ENCODE measurements at places on chromosomes 12 and 14.

DNA sequence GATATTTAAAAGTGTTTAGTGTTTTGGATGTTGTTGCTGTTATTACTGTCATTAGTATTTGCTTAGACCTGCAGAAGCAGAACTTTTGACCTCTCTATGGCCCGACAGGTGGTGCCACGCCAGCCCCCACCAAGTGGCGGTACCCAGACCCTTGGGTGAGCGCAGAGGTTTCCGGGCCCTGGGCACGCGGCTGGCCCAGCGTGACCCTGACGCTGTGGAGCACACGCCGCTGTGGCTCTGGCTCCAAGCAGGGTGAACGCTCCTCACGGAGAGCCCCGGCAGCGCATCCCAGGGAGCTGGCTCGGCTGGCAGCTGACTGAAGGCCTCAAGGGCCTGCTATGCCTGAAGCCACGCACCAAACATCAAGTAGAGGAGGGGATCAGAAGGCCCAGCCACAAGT lies 22.6 kb downstream of the SLC25A47 start:
- DNase-seq = no peak

DNA sequence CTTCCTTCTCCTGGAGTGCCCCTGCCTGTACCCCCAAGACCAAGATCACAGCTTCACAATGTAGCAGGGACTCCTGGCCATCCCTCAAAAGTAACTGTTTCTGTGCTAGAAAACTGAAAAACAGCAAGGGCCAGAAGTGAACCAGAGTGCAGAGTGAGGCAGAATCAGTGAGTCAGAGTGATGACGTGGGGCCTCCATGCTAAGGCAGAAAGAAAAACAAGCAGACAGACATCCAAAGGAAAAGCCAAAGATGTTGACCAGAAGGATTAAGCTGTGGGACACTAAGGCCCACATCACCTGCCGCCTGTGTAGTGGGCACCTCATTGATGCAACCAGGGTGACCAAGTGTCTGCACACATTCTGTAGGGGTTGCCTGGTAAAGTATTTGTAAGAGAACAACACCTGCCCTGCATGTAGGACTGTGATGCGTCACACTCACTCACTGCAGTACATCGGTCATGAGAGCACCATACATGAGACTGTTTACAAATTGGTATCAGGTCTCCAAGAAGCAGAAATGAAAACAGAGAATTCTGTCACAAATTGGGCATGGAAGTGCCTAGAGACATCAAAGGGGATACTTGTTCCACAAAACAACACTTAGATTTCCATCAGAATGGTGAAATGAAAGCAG lies 51.2 kb downstream of the ARMH4 start:
- no peak for DNase-seq

DNA sequence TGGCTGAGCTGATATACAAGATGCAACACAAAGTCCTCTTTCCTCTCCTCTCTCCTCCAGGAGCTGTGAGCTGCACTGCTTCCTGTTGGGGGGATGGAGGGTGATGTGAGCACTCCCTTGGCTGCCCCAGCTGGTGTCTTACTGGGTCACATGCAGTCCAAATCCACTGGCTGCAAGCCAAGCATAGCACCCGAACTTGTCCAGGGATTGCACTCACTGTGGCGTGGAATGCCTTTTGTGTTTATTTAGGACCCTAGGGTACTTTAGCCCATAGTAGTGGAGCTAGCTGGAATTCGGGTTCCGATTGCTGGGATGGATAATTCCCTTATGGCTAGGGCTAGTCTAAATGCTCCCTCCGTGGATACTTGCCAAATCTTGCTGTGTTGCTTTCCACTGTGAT lies 424.9 kb upstream of the SYT1 start:
- no peak for DNase-seq

- DNase-seq = no peak
Measured at GRCh38 chr14:99733540-99734405, 49.7 kb downstream of the CYP46A1 start.

DNA sequence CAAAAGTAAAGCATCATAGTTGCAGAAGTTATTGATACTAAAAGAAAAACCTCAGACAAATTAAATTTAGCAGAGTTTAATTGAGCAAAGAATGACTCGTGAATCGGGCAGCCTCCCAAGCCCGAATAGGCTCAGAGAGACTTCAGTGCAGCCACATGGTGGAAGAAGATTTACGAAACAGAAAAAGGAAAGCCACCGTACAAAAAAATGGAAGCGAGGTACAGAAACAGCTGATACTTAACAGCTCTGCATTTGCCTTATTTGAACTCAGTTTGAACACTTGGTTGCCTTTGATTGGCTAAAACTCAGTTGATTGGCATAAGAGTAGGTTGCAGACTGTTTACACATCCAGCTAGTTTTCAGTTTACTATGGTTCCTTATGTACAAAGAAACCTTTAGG lies 12.9 kb downstream of the TTC9 start:
- no peak for DNase-seq

DNA sequence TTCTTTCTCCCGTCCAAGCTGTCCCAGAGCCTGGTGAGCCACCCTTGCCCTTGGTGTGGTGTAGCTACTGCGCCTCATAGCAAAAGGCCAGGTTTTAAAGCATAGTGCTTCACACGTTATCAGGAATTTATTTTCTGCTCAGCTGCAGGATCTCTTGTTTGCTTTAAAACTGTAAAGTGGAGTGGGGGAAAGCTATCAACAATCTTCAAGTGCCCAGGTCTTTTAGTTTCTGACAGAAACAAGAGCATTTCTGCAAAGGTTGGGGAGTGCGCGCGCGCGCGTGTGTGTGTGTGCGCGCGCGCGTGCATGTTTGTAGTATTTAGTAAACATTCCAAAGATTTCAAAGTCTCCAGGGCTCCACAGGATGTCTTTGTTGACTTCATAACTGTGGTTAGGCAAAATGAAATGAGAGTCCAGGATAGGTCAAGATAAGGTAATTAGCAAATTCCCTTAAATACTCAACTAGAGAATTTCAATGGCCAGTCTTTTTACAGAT lies 45.5 kb downstream of the EML1 start:
- DNase-seq = no peak

GRCh38 chr14:91295851-91296796 lies 51.6 kb upstream of the GPR68 start:
- DNase-seq = no peak

GRCh38 chr14:83419420-83419819 lies 1885.8 kb upstream of the SEL1L start:
- no peak for DNase-seq

DNA sequence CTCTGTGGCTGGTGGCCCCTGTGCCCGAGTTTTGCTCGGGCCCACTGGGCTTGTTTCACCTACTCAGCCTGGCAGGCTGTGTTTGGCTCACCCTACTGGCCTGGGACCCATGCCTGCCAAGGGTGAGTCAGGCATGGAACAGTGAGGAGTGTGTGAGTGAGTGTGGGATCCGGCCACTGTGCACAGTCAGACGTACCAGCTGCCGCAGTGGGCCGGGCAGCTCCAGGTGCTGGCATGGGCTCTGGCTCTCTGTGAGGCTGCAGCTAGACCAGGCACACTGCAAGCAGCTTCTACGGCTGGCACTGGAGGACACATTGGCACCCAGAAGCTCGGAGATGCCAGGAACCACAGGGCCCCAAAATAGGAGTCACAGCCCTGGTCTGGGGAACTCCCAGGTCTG lies 40.6 kb downstream of the HSD17B6 start:
- no peak for DNase-seq

- DNase-seq = no peak
Measured at GRCh38 chr12:115451780-115452736, 768.1 kb upstream of the TBX3 start.

DNA sequence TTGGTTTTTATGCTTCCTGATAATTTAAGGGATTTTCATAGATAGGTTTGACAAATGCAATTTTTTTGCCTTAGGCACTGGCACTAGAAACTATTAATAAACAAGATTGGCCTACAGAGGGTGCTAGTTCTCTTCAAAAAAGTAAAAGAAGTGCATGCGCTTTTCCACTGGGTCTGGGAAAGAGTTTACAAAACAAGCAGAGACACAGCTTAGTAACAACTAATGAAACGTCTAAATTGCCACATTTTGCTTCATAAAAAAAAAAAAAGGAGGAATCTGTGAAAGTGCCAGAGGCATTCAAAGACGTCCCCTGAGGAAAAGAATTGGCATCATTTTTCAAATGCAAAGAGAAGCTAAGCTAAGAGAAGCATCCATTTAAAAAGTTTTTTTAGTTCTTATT lies 58.3 kb upstream of the EEA1 start:
- DNase-seq = peak; percentile 66

- DNase-seq = no peak
Measured at GRCh38 chr14:21807975-21808374, 134.4 kb upstream of the OR4E1 start.

- DNase-seq = no peak
Measured at GRCh38 chr12:57319678-57320469, 68.9 kb upstream of the STAC3 start.

GRCh38 chr14:75976826-75977581 lies 4.8 kb downstream of the TGFB3 start:
- DNase-seq = no peak

DNA sequence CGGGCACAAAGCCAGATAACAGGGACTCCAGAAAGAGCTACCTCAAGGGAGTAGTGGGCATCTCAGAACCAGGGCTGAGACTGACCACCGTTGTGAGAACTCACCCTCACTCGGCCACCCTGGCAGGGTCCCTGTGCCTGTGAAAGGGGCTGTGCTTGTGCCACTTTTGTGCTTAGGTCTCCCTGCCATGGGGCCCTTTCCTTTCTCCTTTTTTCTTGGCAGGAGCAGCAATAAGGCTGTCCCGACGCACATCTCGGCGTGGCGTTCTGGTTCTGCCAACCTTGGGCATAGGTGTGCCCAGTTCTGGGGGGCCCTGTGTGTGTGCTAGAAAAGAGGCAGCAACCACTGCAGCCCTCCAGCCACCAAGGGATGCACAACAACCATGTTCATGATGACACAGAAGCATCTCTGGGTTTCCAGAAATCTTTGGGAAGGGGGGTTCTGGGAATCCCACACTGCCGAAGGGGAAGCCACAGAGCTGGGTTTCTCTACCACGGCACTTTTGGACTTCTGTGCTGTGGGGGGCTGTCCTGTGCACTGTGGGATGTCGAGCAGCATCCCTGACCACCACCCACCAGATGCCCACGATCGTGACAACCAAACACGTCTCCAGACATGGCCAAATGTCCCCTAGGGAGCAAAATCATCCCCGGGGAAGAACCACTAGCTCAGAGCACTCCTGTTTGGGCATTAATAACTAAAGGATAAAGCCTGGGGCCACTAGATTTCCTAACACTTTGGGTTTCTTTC lies 13.1 kb upstream of the TMEM119 start:
- no peak for DNase-seq

GRCh38 chr14:68507544-68508081 lies 285.3 kb downstream of the ZFP36L1 start:
- DNase-seq = peak; percentile 87

GRCh38 chr12:116901612-116902011 lies 9.1 kb upstream of the FBXW8 start:
- no peak for DNase-seq

DNA sequence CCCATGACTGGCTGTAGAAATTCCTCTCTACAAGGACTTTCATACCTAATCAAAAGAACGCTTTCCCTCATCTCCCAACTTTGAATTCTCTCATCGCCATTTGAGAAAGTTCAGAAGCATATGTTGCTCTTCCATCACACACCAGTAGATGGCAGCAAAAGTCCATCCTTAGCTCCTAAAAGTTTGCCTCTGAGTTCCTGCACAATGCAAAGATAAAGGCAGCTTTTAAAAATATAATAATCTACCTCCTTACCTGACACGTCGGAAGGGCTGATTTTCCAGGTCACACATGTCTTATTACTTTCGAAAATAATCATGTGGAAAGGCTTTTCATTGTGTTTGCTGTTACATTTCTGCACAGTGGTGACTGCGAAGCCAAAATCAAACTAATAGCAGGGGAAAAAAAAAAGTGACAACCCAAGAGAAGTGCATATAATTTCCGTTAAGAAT lies 456.7 kb upstream of the SEL1L start:
- no peak for DNase-seq

GRCh38 chr14:30131581-30132097 lies 204.0 kb upstream of the PRKD1 start:
- DNase-seq = no peak

DNA sequence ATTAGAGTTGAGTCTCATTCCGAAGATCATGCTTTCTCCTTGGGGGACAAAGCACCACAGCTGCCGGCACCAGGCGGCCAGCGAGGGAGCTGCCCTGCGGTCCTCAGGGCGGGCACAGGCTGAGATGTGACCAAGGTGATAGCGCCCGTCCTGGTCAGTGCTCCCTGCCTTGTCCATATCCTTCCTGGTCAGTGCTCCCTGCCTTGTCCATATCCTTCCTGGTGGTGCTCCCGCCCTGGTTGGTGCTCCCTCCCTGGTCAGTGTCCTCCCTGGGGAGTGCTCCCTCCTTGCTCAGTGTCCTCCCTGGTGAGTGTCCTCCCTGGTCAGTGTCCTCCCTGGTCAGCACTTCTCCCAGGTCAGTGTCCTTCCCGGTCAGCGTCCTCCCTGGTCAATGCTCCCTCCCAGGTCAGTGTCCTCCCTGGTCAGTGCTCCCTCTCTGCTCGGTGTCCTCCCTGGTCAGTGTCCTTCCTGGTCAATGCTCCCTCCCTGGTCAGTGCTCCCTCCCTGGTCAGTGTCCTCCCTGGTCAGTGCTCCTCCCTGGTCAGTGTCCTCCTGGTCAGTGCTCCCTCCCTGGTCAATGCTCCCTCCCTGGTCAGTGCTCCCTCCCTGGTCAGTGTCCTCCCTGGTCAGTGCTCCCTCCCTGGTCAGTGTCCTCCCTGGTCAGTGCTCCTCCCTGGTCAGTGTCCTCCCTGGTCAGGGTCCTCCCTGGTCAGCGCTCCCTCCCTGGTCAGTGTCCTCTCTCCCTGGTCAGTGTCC lies 92.2 kb downstream of the ADGRD1 start:
- no peak for DNase-seq

DNA sequence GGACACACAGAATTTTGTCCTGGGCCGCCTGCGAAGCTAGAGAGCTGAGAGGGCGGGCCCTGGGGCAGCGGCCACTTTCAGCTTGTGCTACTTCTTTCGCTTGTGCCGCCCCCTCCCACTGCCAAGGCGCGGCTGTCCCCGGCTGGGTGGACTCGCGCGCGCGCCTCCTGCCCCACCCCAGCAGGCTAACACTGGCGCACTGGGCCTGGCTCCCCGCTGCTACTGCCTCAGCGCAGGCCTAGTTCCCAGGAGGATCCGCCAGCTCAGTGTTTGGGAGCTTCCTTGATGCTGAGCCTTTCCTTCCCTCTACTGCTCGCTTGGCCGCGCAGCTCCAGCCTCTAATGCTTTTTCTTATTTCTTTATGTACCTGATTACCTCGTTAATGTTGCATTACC lies 27.4 kb upstream of the METAP2 start:
- DNase-seq = no peak

GRCh38 chr14:101548710-101549109 lies 12.6 kb upstream of the DIO3 start:
- DNase-seq = no peak

GRCh38 chr12:179131-179884 lies 34.6 kb downstream of the SLC6A12 start:
- no peak for DNase-seq

- no peak for DNase-seq
Measured at GRCh38 chr14:102965282-102965681, 42.8 kb downstream of the AMN start.

GRCh38 chr12:69698769-69699540 lies at the start of gene BEST3:
Gene BEST3 (minus strand): TSS chr12:69699303. CDS start chr12:69697798, 1,505 bp downstream.
- DNase-seq = no peak

GRCh38 chr14:105436402-105436801 lies 16.8 kb downstream of the MTA1 start:
- no peak for DNase-seq

All from T-helper 2 cell (primary cell).